ENCODE measurements at places on chromosomes 12 and 14. TPM values are rescaled to one million over a fixed set of nuclear protein-coding genes. Genes with fewer than 3 reads are reported as not detected.

The OSBPL8 gene
- 69.7 TPM for total RNA-seq

The RIMBP2 gene
- not detected for total RNA-seq

The ABHD12B gene
- not detected for total RNA-seq

The TMTC2 gene
- 5.0 TPM for total RNA-seq

The CD163L1 gene
- total RNA-seq = not detected

The PDZRN4 gene
- not detected for total RNA-seq

DNA sequence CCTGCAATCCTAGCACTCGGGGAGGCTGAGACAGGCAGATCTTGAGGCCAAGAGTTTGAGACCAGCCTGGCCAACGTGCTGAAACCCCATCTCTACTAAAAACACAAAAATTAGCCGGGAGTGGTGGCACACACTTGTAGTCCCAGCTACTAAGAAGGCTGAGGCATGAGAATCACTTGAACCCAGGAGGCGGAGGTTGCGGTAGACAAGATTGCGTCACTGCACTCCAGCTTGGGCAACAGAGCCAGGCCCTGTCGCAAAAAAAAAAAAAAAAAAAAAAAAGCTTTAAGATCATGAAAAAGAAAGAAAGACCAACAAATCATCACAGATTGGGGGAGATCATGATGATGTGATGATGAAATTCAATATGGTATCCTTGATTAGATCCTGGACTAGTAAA lies 30.6 kb downstream of the WDR89 start:
- DNase-seq = no peak

- no peak for DNase-seq
These were observed 105.4 kb downstream of the FUT8 start for GRCh38 chr14:65517635-65518542.

- DNase-seq = no peak
These were observed 71.4 kb downstream of the ADAMTS20 start for GRCh38 chr12:43480591-43480990.

DNA sequence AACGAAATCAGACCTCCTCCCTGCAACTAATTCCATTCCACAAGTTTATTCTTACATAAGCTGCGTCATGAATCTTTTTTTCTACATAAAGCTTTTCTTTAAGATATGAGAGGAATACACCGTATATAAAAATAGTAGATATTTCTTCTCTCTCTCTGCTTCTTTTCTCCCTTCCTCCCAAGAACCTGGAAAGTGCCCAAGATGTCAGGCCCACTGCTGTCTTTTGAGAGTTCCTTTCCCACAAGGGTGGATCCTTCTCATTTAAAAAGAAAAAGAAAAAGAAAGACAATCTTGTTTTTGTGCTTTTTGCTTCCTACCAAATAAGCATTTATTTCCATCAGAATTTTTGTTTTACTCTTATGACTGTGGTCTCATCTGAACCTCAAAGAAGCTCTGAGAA lies 11.0 kb downstream of the TESPA1 start:
- DNase-seq = no peak

- no peak for DNase-seq
These were observed 1.1 kb downstream of the SYNJ2BP start for GRCh38 chr14:70415788-70416187.

DNA sequence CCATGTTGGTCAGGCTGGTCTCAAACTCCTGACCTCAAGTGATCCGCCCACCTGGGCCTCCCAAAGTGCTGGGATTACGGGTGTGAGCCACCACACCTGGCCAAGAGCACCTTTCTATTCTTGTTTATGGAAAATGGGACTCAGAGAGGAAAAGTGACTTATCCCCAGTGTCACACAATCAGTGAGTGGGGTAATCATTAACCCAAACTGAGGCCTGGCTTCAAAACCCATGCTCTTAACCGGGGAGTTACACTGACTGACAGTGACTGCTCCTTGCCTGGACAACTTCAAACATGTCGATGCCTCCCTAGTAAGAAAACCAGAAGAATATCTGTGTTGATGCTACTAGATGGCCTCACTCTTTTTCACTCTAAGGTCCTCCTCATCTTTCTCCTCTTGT lies 7.3 kb downstream of the CLEC7A start:
- no peak for DNase-seq

DNA sequence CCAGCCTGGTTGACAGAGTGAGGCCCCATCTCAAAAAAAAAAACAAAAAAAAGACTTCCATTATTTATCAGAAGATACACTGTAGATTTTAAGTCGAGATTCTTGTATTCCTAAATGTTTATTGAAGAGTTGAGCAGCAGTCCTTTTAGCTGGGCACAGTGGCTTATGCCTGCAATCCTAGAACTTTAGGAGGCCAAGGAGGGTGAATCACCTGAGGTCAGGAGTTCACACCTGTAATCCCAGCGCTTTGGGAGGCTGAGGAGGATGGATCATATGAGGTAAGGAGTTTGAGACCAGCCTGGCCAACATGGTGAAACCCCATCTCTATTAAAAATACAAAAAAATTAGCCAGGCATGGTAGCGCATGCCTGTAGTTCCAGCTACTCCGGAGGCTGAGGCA lies 57.6 kb downstream of the HEATR5A start:
- no peak for DNase-seq

GRCh38 chr12:25882266-25882665 lies 76.2 kb upstream of the RASSF8 start:
- DNase-seq = no peak

- DNase-seq = no peak
These were observed 9.5 kb downstream of the FANCM start for GRCh38 chr14:45145214-45145613.

DNA sequence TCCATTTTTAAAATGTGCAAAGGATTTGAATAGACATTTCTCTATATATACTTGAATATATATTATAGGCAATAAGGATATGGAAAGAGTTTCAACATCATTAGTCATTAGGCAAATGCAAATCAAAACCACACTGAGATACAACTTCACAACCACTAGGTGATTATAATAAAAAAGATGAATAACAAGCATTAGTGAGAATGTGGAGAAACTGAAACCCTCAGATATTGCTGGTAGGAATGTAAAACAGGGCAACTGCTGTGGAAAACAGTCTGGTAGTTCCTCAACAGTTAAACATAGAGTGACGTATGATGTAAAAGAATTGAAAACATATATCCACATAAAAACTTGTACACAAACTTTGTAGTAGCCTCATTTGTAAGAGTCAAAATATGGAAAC lies 11.7 kb upstream of the BATF start:
- DNase-seq = no peak

- DNase-seq = no peak
These were observed 31.0 kb downstream of the GNPTAB start for GRCh38 chr12:101799774-101800173.

DNA sequence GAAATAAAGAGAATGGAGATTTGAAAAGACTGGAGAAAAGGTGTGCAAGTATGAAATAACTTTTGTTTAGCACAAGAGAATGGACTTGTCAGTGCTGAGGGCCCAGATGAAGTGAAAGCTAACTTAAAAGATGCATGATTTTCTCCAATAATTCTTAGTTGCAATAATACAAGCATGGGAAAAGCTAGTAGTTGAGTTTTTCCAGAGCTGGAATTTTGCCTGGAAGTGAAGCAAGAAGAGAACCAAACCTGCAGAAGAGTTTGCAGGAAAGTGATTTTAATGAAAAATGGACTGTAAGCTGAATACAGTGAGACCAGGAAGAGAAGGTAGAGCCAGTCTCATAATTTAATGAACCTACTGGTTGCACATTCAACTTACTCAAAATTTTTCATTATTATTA lies 69.3 kb upstream of the FSCB start:
- no peak for DNase-seq

DNA sequence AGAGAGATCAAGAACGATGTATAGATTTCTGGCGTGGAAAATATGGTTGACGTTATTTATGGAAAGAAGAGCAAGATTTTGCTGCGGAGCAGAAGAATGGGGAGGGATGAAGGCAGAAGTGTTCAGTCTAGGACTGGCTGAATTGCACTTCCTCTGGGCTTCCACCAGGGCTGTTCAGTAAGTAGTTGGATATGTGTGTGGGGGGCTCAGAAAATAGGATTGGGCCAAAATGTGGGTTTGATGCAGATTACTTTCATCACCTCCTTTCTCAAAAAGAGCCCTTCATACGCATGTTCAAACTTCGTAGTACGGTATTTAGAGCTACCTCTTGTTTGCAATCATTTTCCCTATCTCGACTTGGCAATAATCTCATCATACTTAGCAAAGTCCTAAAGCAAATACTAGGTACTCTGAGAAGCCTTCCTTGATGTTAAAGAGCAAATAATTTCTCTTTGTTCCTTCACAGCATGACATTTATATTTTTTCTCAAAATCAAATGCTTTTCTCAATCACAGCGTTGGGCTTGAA lies 349.4 kb downstream of the NELL2 start:
- no peak for DNase-seq

- DNase-seq = no peak
These were observed 74.3 kb downstream of the TRHDE start for GRCh38 chr12:72346363-72346944.

GRCh38 chr12:125186471-125187147 lies 121.4 kb downstream of the AACS start:
- no peak for DNase-seq

DNA sequence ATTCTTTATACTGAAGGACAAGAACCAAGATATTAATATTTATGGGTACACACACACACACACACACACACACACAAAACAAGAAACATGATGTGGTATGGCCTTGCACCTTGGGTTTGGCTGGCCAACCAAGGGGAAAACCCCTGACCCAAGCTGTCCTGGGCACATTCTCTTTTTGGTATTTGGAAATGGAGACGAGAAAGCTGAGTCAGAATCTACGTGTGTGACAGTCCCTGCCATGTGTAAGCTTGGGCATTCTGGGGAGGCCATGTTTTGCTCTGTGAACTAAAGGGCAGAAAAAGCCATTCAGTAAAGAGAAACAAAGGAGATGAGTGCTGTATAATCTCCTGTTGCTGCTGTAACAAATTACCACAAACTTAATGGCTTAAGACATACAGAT lies 35.6 kb downstream of the PTGER2 start:
- DNase-seq = no peak

DNA sequence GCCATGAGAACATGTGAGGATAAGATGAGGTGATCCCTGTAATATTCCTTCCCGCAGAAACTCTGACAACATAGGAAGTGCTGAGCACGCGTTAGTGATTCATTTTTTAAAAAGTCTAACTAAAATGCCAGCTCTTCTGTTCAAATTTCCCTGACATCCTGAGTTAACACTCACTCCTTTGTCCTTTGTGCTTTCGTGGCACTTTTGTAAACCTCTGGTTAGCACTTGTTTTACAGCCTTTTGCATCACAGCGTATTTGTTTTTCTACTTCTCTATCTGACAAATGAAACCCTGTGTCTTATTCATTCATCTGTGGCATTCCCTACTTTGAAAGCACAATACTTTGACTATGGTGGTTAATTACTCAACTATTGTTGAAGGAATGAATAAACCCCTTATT lies 313.6 kb downstream of the NUAK1 start:
- no peak for DNase-seq

- no peak for DNase-seq
These were observed 401.1 kb downstream of the RGS6 start for GRCh38 chr14:72333357-72333756.

- DNase-seq = no peak
These were observed at the start of gene HSPB8 for GRCh38 chr12:119178544-119179334. Gene HSPB8, plus strand, starts transcription at chr12:119178931. Its CDS starts 382 bp downstream, at chr12:119179313.

DNA sequence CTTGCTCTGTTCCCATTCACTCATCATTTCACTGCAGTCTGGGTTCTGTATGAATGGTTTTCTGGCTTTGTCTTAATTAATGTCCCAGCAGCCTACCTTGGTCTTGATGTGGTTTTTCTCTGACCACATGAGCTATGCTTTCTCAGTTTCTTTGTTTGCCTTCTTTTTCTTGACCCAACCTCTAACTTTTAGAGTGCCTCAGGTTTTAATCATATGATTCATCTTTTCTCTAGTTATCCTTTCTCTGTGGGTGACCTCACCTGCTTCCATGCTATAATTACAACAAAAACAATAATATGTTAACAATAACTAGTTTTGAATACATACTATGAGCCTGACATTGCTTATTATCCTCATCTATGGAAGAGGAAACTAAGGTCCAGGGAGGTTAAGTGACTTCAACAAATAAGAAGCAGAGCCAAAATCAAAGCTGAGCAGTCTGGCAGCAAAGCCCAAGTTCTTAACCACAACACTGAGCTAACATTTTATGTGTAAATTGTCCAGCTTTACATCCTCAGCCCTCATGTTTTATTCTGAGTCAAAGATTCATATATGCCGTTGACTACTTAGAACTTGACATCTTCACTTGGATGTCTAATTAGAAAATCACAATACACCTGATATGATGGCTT lies 4.7 kb upstream of the EPYC start:
- no peak for DNase-seq

DNA sequence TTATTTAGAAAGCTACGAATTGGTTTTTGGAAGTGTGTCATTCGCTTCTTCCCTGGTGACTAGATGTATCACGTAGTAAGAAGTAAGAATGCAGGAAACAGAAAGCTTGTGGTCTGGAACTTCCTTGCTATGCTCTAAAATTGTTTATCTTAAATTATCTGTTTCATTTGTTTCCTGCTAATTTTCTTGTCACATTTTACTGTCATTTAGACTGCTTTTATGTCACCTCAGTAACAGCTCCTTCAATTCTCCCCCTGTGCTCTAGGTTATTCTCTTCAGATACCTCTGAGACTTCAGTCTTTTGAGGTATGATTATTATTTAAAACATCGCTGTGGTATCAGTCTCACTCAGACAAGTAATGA lies 699 bp upstream of the CD69 start:
- no peak for DNase-seq

GRCh38 chr12:98895086-98895651 lies 250.1 kb downstream of the APAF1 start:
- no peak for DNase-seq

GRCh38 chr12:75868501-75868900 lies 163.1 kb downstream of the PHLDA1 start:
- no peak for DNase-seq

DNA sequence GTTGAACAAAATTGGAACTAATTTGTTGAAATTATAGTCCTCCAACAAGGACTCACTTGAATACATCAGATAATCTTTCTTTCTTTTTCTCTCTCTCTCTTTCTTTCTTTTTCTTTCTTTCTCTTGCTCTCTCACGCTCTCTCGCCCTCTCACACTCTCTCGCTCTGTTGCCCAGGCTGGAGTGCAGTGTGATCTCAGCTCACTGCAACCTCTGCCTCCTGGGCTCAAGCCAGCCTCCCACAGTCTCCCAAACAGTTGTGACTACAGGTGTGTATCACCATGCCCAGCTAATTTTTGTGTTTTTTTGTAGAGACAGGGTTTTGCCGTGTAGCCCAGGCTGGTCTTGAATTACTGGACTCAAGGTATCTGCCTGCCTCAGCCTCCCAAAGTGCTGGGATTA lies 22.8 kb downstream of the WDR20 start:
- DNase-seq = no peak

DNA sequence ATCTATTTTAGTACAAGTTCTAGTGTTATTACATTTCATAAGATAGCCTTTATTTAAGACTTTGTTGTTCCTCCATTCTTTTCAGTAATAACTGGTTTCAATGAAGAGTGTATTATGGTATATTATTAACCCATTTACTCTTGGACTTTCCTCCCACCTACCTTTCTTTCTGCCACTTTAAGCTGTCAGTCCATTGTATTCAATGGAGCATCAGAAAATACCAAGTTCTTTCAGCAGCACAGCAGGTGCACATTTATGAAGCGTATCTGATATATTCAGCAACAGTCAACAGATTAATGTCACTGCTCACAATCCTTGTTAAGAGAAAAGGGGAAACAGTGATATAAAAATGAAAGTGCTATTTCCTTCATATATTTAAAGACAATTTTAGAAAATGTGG lies 660.9 kb downstream of the C12orf50 start:
- DNase-seq = no peak
